Activated CD4-positive, alpha-beta T cell treated with anti-CD3 and anti-CD28 coated beads, Interleukin-2, amount 10 ng/mL, durations not matched to agents 7 days and 5 days (primary cell): ENCODE measurements at places on chromosomes 16 and 17.

- DNase-seq, result no peak
Observed at GRCh38 chr16:12837756-12838155, 34.1 kb upstream of the CPPED1 start.

GRCh38 chr17:3723556-3724377 is at the start of gene HASPIN:
TSS of gene HASPIN (plus strand) at chr17:3723903. CDS start at chr17:3723936, 33 bp downstream.
- DNase-seq, result peak; percentile 94

- no peak for DNase-seq
Observed at GRCh38 chr16:17371299-17371698, 99.5 kb downstream of the XYLT1 start.

- no peak for DNase-seq
Observed at GRCh38 chr16:28531777-28532744, 6.7 kb downstream of the NUPR1 start.

DNA sequence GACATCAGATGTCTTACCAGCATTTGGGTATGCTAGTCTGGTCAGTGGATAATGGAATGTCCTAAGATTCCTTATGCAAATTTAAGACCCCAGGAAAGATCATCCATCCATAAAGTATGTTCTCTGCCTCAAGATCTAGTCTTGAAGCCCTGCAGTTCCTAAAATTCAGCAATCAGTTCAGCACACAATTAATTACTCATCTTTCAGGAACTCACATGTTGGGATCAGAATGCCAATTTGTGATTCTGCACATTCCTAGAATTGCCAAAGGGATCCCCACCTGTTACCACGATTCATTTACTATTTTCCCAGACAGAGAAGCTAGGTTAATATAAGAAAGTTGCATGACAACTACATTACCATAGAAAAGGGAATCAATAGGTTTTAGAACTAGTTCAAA is 3.2 kb downstream of the OR2C1 start:
- no peak for DNase-seq

- DNase-seq, result no peak
Observed at GRCh38 chr16:2736476-2737237, 15.8 kb upstream of the SRRM2 start.

DNA sequence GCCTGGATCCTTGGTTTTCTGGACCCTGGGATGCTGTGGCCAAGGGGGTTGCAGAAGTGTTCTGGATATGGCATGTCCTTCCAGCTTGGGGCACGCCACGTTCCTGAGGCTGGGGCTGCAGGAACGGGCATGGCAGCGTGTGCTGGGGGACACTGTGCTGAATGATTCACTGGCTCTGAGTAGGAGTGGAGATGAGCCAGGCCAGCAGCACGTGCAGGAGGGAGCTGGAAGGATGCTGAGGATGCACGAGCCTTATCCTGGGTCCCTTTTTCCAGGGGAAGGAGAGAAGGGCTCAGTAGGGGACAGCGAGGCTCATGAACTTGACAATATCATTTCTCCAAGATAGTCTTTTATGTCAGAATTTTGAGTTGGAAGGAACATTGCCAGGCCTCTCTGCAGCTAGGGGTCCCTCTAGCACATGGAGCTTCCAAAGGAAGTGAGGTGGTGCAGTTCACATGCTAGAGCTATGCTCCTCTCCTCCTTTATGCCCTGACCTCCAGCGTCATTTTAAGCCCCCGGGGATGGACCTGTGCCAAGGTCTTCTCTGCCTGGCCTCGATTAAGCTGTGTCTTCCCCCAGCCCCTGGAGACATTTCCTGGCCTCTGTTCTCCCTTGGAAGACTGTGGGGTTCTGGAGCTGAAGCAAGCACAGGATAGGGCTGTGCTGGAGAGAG is 125.9 kb downstream of the OR1D5 start:
- DNase-seq, result no peak

- DNase-seq, result no peak
Observed at GRCh38 chr17:46010597-46011186, 11.6 kb downstream of the STH start.
